NCI-H446 treated with DMSO at 0.1 percent for 48 hours (cell line): ENCODE measurements at places on chromosomes 1 and 21.

DNA sequence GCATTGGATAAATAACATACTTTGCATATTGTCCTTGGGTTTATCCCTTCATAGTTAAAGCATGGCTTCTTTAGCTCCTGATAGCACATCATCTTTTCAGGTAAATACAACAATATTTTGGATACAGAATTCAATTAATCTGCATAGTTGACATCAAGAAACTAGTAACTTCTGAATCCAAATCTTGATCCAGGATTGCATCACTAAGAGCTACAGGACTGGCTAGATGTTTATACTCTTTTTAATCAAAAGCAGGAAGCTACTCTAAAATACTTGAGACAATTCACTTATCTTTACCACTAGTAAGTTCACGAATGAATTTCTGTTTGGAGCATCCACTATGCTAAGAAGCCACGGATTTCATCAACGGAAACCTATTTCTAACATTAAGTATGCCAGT, 54.2 kb upstream of the SLC44A3 start:
- no peak for DNase-seq

- DNase-seq: no peak
Measured at GRCh38 chr1:25896266-25896665, 10.0 kb downstream of the STMN1 start.

GRCh38 chr1:1360506-1361169, 2.3 kb upstream of the MXRA8 start:
- no peak for DNase-seq

DNA sequence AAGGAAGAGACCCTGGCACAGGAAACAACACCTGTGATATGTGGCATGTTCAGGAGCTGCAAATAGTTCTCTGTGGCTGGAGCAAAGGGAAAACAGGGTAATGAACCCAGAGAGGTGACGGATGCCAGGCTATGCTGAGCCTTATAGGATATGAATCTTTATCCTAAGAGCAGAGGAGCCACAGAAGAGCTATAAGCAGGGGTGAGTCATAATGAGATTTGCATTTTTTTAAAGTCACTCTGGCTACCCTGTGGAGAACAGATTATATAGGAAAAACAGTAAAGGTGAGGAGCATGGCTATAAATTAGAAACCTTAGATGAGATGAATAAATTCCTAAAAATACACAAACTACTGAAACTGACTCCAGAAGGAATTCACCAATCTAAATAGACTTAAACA, 12.8 kb upstream of the MPL start:
- no peak for DNase-seq

DNA sequence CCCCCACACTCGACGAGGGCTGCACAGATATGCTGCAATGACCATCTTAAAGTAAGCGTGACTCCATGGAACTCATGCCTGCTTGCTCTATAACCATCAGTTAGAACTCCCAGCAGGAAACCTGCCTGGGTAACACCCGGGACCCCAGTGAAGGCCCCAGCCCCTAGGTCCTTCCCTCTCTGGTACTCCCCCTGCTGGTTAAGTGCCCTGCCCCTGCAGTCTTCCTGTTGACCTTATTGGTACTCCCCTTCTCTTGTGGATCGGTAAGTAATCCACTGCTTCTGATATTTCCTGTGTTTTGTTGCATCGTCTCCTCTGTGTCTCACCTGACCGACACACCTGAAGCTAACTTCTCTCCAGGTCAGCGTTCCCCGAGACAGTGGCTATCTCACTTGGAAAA, 104.8 kb upstream of the COG2 start:
- no peak for DNase-seq

- DNase-seq: peak; percentile 43
Measured at GRCh38 chr1:60848583-60849188, 233.7 kb upstream of the NFIA start.

DNA sequence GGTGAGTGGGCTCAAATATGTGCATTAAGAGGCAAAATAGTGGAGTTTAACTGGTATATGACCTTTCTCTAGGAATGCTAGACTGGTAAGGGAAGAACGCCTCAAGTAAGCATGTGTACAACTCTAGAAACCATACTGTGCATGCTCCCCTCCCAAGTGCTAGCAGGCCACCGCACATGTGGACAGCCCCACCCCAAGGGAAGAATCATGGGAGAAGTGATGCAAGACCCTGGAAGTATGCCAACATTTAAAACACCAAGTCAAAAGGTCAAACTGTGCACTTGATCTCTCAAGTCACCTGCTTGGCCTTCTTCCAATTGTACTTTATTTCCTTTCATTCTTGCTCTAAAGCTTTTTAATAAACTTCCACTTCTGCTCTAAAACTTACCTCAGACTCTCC, 120.4 kb downstream of the WDR3 start:
- no peak for DNase-seq

- DNase-seq: no peak
Measured at GRCh38 chr1:79827446-79827845, 820.9 kb upstream of the ADGRL4 start.

- peak; percentile 16 for DNase-seq
Measured at GRCh38 chr1:152440635-152441471, 26.8 kb upstream of the CRNN start.
